ENCODE measurements at places on chromosomes 7 and 10.

- peak; percentile 20 for DNase-seq
Measured at GRCh38 chr10:84293574-84294016, 34.8 kb upstream of the CCSER2 start.

GRCh38 chr7:140404565-140405065 lies 757 bp downstream of the RAB19 start:
- no peak for DNase-seq

DNA sequence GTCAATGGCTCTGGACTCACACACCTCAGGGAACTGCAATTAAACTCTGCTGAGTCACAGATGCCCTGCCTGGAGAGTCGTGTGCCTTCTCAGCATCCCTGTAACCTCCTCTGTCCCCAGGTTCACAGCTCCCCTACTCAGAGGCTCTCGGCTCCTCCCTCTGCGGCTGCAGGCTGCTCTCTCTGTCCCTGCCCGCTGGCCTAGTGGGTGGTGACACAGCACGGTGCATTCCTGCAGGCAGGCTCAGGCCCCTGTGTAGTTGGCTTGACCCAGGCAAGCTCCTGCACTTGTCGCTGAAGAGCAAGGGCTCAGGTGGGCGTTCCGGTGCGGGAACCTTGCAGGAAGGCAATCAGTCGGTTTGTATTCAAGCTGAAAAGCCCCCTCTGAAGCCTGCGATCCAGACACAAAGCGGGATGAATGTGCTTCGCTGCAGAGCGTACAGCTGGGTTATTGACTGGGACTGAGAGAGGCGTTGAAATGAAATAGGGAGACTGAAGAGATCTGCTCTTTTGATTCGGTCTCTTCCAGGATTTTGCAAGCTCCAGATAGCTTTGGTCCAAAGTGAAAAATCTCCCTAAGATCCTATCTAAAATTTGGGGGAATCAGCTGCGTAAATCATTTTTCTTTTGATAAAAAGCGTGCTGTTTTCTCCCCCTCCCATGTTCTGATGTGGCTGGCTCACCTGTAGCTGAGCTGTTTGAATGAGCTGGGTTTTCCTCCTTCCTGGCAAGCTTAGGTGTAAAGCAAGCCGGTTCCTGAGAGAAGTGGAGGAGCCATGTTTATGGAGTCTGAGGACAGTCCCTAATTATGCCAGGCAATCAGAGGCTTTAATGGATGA lies 208.7 kb upstream of the PHYHIPL start:
- DNase-seq: no peak

- no peak for DNase-seq
Measured at GRCh38 chr10:98226508-98227144, 41.4 kb downstream of the LOXL4 start.

DNA sequence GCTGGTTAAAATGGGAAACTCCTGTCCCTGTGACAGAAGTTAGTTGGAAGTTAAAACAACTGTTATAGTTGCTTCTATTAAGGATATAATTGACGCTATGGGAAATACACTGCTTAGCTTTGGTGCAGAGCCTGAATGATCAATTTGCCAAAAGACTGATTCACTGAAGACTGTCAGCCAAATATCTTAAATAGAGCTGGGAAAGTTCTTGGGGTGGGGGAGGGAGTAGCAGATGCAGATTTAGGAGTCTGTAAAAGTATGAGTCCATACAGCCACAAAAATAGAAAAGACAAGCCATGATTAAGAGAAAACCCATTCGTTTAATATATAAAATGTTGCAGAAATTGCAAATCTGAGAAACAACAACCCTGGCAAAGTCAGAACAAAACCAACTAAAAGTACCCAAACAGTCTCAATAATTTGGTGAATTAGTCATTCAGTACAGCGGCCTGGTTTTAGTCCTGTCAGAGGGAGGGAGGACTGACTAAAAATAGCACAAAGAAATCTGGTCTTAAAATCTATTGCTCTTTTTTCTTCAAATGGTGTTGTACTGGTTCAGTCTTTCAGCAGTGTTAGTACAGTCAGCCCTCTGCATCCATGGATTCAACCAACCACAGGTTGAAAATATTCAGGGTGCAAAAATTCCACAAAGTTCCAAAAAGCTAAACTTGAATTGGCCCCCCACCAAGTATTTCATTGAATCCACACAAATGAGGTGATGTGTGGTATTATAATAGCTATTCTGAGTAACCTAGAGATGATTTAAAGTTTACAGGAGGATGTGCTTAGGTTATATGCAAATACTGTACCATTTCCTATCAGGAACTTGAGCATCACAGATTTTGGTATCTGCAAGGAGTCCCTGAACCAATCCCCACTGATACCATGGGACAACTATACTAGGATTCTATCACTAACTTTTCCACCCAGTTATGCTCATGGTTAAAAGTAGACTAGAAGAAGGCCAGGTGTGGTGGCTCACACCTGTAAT lies 30.0 kb downstream of the STK17A start:
- no peak for DNase-seq

DNA sequence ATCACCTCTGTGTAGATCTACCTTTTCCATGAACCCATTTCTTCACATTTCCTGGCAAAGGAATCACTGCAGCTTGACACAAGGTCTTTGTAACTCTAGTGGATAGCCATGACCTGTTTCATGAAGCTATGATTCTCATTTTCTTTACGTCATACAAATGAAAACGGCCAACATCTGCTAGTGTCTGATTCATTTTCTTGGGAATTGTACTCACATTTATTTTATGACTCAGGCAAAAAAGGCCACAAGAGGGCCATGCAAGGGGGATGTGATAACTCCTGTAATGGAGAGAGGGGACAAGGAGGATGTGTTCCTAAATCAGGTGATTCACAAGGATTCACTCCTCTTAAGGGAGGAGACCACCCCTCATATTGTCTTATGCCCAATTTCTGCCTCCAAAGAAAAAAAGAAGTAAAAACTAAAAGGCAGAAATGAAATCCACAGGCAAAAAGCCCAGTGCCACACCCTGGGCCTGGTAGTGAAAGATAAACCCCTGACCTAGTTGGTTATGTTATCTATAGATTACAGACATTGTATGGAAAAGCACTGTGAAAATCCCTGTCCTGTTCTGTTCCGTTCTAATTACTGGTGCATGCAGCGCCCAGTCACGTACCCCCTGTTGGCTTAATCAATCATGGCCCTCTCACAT lies 249.9 kb downstream of the IPMK start:
- DNase-seq: no peak

GRCh38 chr10:78437407-78437768 lies 403.7 kb downstream of the RPS24 start:
- DNase-seq: no peak

GRCh38 chr7:100908512-100908911 lies 12.8 kb upstream of the ACHE start:
- no peak for DNase-seq

- DNase-seq: no peak
Measured at GRCh38 chr10:44990965-44991364, 9.8 kb upstream of the ZNF22 start.

DNA sequence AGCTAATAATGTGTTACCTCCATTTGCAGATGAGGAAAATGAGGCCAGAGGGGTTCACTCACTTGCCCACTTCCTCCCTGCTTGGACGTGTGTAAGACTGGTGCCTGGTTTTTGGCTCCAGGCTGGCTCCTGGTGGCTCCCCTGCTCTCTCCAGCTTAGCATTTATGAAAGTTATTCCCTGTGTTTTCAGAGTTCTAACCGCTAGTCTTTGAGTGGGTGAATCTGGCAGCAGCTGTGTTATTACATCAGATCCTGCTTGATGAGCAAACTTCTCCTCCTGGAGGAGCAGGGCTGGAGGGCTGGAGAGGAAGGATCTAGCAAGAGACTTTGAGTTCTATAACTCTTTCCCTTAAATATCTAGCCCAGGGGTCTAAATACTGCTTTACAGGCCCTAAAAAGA lies 80.9 kb upstream of the AGBL3 start:
- DNase-seq: no peak

GRCh38 chr10:119219871-119220270 lies 12.5 kb downstream of the GRK5 start:
- DNase-seq: no peak

- DNase-seq: peak; percentile 36
Measured at GRCh38 chr10:114043532-114044246, at the start of gene ADRB1. ADRB1 (plus strand) TSS chr10:114043866; CDS start chr10:114044133, 267 bp downstream.

DNA sequence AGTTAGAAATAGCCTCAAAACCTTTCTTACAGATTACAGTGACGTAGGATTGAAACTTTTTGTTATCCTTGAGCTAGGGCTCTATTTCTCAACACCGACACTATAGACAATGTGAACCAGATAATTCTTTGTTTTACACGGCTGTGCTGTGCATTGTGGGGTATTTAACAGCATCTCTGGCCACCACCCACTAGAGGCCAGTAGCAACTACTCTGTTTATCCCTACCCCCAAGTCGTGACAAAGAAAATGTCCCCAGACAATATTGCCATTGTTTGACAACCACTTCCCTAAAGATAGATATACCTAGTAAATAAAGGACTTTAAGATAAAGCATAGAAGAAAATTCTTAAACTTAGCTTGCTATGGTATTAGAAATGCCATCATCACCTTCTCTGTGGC lies 359.6 kb downstream of the ARL4A start:
- DNase-seq: no peak

DNA sequence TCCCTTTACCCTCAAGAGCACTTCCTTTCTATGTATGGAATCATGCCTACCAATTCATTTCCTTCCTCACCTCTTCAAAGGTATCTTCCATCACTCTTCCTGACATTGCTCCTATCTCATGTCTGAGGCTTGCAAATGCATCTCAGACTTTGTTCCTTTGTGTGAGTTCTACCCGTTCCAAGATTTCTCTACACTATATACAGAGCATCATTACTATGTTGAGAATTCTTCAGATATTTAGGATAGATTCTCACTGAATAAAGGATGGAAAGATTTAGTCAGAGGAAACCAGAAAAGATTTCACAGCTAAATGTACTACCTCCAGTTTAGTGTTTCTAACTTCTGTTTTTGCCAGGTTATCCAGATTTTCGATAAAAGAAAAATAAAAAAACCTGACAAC lies 462.7 kb downstream of the PHTF2 start:
- no peak for DNase-seq

GRCh38 chr10:42975558-42976340 lies 101.1 kb upstream of the RET start:
- no peak for DNase-seq

- peak; percentile 94 for DNase-seq
Measured at GRCh38 chr7:77247206-77247850, 47.7 kb upstream of the FGL2 start.

GRCh38 chr7:40329601-40330153 lies 194.9 kb downstream of the SUGCT start:
- DNase-seq: no peak

DNA sequence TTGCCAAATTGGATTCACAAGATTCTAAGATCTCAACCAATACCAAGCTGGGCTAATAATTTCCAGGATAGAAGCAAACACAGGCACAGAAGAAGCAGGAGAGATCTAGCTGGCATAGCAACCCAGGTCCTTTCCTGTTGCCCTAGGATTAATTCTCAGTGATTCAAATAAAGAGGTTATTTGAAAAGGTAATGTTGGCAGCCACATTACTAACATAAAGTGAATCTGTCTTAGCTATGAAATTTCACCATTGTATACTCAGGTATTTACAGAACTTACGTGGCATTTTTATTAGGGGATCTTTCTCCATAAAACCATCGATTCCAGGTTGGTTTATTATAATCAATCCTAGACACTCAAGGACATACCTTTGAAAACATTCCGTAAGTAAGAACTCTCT lies 379.3 kb upstream of the POM121L12 start:
- DNase-seq: no peak

- no peak for DNase-seq
Measured at GRCh38 chr10:28382525-28383269, 79.8 kb upstream of the MPP7 start.

DNA sequence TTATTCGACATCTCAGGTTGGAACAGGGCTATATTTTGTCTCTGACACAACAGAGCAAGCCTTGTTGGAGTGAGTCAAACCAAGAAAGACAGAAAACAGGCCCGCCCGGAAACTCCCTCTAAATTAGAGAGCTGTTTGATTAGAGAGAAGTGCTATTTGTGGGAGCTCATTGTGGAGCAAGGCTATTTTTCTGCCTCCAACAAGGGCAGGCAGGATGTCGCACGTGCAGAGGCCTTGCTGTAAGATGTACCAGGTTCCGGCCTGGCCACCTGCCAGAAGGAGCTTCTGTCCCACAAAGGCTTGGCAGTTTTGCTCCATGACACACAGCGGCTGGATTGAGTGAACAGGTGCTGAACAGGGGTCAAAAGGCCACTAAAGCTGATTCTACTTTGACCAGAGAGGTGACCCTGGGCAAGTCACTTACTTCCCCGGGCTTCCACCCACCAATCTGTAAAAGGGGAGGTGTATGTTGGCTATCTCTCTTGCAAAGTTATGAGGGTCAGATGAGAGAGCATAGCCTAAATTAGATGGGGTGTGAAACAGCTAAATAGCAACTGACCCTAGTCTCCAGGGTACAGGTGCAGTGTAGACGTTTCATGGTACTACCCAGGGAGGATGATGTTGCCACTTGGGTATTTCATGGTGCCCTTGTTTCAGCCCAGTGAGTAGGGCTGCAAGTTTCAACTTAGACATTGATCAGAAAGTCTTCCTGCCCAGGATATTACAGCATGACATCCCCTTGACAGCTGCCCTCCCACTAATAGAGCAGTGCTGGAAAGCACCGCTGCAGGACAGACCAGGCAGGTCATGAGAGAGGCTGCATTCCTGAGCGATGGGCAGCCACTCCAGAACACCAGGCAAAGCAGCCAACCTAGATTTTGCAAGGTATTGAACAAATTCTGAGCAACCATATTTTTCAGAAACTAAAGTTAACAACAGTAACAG lies 62.0 kb downstream of the VSTM4 start:
- DNase-seq: no peak

- no peak for DNase-seq
Measured at GRCh38 chr7:516216-516605, 3.4 kb downstream of the PDGFA start.

DNA sequence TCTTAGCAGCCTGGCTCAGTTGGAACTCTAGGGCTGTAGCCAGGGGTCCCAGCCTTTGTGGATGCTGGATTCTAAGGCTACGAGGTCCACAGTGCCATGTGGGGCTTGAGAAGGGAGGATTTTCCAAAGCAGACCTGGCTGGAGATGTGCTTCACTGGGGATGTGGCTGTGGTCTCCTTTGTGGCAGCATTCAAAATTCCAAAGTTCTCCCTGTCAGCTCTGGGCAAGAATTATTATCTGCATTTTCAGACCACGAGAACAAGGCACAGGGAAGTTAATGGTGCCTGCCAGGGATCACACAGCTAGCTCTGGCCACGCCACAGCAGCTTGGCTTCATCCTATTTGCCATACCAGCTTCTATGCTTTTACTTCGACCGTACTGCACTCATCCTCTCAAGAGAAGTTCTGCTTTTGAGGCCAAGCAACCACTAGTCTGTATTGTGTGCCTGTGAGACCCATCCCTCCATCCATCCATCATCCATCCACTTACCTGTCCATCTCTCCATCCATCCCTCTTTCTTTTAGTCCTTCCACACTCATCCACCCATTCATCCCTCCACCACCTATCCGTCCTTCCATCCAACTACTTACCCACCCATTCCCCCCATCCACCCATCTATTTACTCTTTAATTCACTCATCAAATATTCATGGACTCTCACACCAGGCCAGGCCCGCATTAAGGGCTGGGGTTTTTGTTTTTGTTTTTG lies 71.5 kb downstream of the ZMIZ1 start:
- DNase-seq: no peak
